ENCODE measurements at places on chromosomes 1 and 21.
A peak's percentile ranks its signal among the peaks of the same experiment; 100 is the strongest.

- no peak for DNase-seq
Measured at GRCh38 chr1:154423988-154424326, 18.8 kb downstream of the IL6R start.

DNA sequence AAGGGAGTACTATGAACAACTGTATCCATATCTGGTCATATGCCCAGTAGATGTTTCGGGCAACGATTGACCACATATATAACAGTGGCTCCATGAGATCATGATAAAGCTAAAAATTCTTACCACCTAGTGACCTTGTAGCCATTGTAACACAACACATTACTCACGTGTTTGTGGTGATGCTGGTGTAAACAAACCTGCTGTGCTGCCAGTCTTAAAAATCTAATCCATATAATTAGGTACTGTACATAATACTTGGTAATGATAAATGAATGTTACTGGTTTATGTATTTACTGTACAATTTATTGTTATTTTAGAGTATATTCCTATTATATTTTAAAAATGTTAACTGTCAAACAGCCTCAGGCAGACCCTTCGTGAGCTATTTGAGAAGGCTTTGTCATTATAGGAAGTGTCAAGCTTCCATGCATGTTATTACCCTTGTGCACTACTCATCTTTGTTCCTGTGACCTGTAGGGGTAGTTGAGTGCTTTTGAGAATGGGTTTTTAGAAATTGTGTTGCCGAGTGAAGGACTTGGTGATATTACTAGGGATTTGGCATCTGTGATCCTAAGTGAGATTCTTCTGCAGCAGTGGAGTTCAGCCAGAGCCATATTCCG, 23.6 kb downstream of the DIP2A start:
- no peak for DNase-seq

GRCh38 chr1:221444346-221444745, 297.5 kb downstream of the DUSP10 start:
- DNase-seq, result no peak

- DNase-seq, result no peak
Measured at GRCh38 chr1:170318736-170319135, 173.0 kb downstream of the NTMT2 start.

DNA sequence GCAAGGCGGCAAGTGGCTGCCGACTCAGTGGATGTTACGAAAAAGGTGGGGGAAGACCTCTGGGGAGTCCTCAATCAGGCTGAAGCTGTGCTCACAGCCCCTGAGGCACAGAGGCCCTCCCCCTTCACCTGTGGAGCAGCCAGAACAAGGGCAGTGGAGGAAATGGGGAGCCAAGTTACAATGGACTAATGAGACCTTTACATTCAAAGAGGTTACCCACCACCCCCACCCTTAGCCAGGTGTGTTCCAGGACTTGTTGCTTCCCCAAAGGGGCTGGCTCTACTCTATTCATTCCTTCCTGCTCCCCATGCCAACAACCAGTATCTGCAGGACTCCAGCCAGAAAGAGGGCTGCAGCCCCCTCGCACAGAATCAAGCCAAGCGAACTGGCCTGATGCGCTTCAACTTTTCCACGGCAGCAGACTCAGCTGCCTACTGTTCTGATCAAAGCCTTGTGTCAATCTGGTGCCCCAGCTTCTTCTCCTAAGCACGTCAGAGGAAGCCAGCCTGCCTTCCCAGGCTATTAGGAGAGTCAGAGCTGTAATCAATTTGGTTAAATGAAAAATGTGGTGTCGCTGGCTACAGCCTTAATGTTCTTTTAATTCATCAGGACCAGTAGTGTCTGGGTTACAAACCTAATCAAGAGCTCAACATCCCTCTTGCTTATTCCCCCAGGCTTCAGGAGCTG, 1.8 kb upstream of the SYT2 start:
- no peak for DNase-seq

- peak; percentile 14 for DNase-seq
Measured at GRCh38 chr1:104064399-104064798, 314.7 kb downstream of the AMY1C start.

- no peak for DNase-seq
Measured at GRCh38 chr21:18443085-18443484, 39.5 kb upstream of the TMPRSS15 start.

DNA sequence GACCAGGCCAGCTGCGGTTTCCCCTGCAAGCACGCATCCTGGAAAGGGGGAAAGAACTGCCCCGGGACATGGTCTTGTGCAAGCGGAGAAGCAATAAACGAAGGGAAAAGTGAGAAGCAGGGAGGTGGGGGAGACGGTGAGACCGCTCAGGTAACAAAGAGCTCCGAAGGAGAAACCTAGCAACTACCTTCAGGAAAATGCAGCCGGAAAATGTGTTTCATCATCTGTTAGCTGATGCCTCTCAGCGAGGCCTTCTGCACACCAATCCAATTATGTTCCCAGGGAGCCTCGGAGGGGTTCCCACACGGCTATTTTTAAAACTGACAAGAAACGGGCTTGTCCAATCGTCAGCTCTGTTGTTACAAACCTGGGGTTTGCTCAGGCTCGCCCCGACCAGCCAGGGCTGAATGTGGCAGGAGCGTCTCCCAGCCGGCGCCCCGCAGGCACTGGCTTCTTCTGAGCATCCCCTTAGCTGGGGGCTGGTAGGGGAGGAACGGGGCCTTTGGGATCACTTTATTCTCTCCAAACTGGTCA, 3.4 kb downstream of the RIPK4 start:
- DNase-seq, result no peak

DNA sequence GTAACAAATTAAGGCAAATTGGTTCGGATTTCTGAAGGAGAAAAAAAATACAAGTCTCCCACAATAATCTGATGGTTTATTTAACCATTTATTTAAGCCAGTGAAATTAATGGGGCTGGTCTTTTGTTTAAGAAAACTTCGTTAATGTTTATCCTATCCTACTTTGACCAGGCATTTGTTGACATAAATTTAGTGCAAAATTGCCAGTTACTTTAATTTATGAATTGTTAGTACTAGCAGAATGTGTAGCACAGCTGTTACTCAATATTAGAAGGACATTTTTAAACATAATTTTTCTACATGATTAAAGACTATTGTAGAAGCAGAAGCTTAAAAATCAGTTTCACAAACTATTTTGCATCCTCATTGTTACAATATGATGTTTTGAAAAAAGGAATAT, 687.6 kb upstream of the PTBP2 start:
- no peak for DNase-seq

DNA sequence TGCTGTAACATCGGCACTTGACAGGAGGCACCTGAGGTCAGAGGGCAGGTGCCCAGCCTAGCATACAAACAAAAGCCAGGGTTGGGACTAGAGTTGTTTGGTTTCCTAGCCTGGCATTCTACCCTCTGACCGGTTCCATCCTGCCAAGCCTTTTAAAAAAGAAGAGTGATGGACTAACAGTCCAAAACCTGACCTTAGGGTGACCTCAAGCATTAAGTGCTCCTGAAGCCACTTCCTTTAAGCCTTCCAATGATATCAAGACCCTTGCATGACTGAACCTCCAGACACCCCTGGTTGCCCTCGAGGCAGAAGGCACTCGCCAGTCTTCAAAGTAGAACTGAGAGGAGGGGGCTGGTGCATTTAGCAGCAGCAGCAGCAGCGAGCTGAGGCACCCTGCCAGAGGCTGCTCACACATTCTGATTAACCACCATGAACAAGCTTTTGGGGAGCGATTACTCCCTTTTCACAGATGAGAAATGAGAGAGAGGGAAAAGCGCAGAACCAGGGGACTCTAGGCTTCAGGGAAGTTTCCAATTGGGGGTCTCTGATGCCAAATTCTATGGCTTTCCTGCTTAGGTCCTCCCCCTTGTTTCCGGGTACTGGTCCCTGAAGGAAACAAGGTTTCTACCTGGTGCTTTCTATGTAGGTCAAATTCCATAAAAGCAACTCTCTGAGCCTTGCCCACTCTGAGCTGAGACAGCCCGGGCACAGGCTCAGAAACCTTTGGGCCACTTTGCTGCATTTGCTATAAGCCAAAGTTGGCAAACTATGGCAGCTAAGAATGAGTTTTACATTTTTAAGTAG, 9.2 kb downstream of the SLC2A1 start:
- no peak for DNase-seq

GRCh38 chr1:238439511-238439910, 548.8 kb upstream of the ZP4 start:
- DNase-seq, result no peak

- DNase-seq, result no peak
Measured at GRCh38 chr1:234763367-234763766, 153.4 kb upstream of the IRF2BP2 start.

DNA sequence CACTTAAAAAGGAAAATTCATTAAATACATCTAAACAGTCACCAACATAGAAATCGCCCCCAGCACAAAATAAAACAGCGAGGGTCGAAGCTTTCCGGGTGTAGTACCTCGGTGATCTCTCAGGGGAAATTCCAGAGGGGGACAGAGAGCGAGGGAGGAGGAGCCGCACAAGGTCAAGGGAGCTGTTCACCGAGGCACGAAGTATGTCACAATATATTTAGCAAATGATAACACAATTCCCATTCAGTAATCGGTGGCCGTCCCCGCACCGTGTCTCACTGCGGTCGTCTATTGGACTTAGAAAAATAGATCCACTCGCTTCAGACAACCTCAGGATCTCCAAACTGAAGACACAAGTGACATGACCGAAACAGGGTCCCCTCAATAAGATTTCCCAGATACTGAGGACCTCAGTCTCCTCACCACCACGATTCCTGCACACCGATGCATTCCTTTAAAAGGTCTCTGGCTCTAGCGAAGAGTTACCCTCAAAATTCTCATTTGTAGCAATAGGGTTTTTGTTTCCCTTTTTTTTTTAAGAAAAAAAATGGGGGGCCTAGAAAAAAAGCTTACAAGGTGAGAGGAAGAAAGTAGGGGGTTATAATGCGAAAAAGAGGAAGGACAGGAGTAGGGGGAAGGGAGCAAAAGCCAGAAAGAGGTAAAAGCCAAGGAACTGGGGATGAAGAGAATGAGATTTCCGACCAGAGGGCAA, 1.1 kb downstream of the LPGAT1 start:
- DNase-seq, result peak; percentile 42

DNA sequence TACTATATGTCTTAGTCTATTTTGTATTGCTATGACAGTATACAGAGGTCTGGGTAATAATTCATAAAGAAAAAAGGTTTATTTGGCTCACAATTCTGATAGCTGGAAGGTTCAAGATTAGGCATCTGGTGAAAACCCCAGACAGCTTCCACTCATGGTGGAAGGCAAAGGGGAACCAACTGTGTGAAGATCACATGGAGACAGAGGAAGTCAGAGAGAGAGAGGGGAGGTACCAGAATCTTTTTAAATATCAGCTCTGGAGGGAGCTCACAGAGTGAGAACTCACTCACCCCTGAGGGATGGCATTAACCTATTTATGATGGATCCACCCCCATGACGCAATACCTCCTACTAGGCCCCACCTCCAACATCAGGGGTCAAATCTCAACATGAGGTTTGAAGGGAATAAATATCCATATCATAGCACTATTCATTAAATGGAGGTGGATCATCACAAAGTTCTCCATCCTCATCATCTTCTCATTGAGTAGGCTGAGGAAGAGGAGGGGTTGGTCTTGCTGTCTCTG, 290.5 kb downstream of the DSCAM start:
- DNase-seq, result no peak

GRCh38 chr1:184212649-184213314, 161.3 kb downstream of the TSEN15 start:
- no peak for DNase-seq

- DNase-seq, result no peak
Measured at GRCh38 chr1:219460896-219461815, 151.7 kb downstream of the ZC3H11B start.

DNA sequence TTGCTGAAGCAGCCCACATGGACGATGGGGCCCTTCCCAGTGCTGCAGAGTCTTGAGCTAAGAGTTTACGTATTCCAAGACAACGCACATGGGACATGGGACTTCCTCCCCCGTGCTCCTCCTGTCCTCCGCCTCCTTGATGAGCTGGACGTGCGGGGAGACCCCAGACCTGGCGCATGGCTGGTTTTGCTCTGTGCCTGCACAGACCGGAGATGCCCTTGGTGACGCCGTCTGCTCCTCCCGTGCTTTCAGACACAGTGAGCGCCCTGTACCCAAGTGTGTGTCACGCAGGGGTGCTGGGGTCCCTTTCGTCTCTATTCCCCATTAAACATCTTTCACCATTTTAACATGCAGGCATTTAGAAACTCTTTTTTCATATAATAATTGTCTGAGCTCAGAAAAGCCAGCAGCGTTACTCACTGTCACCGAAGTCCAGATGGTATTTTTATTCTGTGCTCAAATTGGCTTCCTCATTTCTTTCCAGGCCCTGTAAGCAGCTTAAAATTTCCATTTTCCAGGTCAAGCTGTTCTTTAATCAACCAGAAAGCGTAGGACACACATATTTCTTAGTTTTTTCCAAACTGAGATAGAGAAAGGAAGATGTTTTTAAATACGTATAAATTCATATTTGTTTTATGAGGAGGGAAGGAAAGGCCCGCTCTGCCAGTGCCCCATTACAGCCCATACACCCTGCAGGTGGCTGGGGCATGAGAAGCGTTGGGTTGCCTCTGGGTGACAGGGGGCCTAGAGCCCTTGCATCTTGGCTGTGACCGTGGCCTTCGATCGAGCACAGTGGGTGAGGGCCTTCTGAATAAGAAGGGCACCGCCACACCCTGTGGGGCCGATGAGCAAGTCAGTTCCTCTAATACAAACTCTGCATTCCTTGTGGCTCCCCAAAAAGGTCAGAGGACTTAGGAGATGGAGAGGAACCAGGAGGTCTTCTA, 17.9 kb upstream of the ZBTB21 start:
- no peak for DNase-seq

DNA sequence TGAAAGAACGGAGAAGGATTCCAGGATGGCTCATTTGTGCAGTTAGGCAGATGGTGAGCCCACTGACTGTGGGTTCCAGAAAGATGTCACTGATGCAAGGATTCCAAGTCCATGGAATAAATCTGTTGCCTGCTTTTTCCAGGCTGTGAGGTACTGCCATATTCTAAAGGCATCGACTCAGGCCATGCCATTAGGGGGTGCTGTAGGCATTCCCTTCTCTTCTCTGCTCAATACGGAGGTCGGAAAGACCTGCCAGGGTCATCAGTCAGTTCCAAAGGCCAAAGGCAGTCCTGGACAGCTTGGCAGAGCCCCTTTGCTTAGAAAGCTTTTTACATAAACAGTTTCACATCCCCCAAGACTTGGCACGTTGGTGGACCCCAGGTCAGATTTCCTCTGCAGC, 31.7 kb upstream of the TMEM125 start:
- peak; percentile 40 for DNase-seq

- no peak for DNase-seq
Measured at GRCh38 chr1:235941876-235942624, 75.3 kb upstream of the LYST start.
